DMS 273 treated with DMSO at 0.1 percent for 48 hours (cell line): ENCODE measurements at places on chromosomes 16 and 17.
A peak's percentile ranks its signal among the peaks of the same experiment; 100 is the strongest.

- DNase-seq = no peak
Measured at GRCh38 chr17:16918443-16918842, 53.5 kb downstream of the TNFRSF13B start.

- DNase-seq = no peak
Measured at GRCh38 chr16:23448392-23448791, 4.6 kb downstream of the COG7 start.

DNA sequence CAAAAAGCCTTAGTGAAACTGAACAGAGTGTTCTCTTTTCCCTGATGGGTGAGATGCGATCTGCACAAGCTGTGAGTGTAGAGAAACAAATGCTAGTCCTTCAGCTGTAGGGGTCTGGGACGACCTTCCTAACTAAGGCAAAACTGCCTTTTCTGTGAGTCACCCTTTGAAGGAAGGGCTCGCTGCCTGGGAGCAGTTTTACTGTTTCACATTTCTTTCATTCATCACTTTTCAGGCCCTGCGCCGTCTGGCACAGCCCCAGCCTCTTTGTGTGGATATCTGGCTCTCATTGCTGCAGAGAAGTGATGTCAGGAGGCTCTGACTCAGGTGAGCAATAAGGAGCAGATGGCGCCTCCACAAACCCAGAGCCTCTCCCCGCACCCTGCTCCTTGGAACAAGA, 57.4 kb downstream of the HS3ST3A1 start:
- DNase-seq = no peak

DNA sequence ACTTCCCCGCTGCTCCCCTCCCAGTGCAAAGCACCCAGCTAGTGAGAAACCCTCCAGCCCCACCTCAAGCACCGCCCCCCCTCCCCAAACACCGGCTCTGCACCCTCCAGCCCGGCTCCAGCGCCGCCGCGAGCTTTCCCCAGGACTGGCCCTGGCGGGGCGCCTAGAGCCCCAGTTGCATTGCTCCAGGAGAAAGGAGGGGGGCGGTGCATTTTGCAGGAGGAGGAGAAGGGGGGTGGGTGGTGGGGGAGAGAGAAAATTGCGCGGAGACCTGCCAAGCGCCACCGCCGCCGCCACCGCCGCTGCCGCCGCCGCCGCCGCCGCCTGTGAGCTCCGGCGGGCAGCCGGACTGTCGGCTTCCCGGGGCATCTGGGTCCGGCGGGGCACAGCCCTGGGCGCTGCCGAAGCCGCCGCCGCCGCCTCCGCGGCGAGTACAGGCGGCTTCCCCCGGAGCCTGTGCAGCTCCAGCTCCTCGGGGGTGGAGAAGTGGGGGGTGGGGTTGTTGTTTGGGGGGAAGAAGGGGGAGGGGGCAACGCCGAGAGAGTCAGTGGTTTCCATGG, 333 bp upstream of the NOG start:
- DNase-seq = peak; percentile 82

- no peak for DNase-seq
Measured at GRCh38 chr17:45341533-45342158, 24.8 kb upstream of the MAP3K14 start.

- DNase-seq = peak; percentile 19
Measured at GRCh38 chr17:66494023-66494803, 191.8 kb downstream of the PRKCA start.

- no peak for DNase-seq
Measured at GRCh38 chr17:81294512-81295030, 536 bp downstream of the SLC38A10 start.

DNA sequence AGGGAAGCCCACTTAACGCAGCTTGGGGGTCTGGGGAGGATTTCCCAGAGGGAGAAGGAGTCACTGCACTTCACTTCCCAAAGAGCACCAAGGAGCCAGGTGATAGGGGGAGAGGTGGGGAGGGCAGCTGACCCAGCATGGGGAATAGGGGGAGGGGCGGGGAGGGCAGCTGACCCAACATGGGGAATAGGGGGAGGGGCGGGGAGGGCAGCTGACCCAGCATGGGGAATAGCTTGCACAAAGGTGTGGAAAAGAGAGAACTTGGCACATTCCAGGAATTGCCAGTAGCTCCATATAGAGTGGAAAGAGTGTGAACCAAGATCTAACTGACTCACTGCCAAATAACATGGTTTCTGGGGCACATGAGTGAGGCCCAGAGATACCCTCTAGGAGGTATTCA, 110.3 kb downstream of the CCT6B start:
- no peak for DNase-seq

GRCh38 chr17:80717720-80718083, 173.1 kb downstream of the RPTOR start:
- DNase-seq = no peak

- DNase-seq = peak; percentile 94
Measured at GRCh38 chr16:29825145-29826044, 5.1 kb downstream of the MVP start.

GRCh38 chr16:50273888-50274325, 7.6 kb downstream of the ADCY7 start:
- no peak for DNase-seq

DNA sequence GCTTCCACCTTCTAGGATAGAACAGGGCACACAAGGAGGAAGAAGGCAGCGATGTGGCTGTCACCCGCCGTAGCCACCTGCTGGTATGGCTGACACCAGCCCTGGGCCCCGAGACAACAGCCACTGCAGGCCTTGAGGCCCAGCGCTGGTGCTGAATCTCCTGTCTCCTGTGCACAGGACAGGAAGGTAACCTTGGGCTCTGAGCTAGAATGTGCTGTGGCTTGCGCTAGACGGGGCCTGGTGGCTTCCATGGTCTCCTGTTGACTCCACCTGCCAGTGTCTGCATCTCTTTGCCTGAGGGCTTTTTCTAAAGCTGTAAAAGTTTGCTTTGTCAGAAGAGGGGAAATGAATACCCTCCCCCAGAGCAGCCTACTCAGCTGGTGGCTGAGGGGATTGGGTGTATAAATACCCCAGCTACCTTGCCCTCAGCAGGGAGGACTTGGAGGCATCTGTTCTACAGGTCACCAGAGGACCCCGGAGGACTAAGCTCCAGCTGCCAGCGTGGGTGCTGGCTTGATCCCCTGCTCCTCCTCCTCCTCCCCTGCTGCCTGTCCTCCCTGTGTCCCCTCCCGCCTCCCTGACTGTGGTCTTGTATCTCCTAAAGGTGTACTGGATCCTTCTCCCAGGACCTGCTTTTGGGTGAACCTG, 76.1 kb upstream of the SDK2 start:
- DNase-seq = no peak

GRCh38 chr16:4372001-4372577, 441 bp downstream of the VASN start:
- DNase-seq = no peak

- no peak for DNase-seq
Measured at GRCh38 chr17:71438631-71439146, 682.1 kb upstream of the SOX9 start.

DNA sequence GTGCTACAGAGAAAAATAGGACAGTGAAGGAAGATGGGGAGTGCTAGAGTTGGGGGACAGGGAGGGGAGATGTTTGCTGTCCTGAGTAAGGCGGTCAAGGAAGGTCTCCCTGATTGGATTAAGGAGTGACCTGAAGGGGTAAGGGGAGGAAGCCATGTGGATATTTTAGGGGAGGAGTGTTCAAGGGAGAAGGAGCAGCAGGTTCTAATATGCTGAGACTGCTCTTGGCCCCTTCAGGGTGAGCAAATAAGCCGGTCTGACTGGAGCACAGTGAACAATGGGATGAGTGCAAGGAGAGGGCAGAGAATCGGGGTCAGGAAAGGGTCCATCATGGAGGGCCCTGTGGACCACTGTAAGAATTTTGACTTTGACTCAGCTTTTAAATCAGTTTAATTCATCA, 188.8 kb downstream of the IRX3 start:
- no peak for DNase-seq

GRCh38 chr17:65538675-65539529, 22.5 kb downstream of the AXIN2 start:
- DNase-seq = no peak

GRCh38 chr17:82212331-82213250, at the start of gene CCDC57:
TSS of gene CCDC57 (minus strand) at chr17:82212842. CDS start at chr17:82201944, 10,898 bp downstream.
- no peak for DNase-seq

DNA sequence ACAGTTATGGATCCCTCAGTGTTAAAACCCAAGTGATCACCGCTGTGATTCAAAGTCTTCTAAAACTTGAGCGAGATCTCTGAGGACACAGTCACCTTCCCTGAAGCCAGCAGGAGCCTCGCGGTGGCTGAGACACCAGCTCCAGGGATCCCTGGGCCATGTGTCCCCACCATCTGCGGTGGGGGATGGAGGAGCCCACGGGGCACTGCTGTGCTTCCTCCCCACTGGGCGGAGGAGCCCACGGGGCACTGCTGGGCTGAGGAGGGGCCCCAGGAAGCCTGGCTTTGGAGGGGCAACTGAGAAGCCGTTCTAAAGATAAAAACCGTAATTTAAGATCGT, 65.7 kb upstream of the METRNL start:
- no peak for DNase-seq

DNA sequence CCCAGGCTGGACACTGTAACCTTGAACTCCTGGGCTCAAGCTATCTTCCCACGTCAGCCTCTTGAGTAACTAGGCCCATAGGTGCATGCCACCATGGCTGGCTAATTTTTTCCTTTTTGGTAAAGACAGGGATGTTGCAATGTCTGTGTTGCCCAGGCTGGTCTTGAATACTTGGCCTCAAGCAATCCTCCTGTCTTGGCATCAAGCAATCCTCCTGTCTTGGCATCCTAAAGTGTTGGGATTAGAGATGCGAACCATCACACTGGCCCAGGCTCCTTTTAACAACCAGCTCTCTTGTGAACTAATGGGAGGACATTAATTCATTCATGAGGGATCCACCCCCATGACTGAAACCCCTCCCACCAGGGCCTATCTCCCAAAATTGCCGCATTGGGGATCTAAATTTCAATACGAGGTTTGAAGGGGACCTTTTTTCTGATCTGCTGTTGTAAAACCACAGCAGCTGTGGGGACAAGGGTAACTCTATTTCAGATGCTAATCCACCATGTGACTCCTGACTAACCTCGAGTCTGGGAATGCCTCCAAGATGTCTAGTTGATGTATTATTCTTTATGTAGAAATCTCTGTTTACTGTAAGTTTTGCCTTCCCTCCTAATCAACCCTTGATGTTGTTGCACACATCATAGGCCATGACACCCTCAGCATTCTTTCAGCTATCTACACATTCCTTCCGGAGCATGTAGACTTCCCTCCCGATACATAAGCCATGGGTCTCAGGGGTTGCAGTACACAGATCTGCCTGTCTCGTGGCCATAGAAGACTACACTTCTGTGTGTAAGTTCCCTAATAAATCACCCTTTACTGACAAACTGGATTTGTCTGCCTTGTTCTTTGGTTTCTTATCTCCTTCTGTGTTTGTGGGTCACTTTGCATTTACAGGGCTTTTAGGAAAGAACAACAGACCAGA, 37.6 kb downstream of the RNF112 start:
- no peak for DNase-seq

- DNase-seq = no peak
Measured at GRCh38 chr16:84749815-84750214, 50.0 kb downstream of the USP10 start.

- DNase-seq = no peak
Measured at GRCh38 chr16:49832177-49832576, 23.7 kb downstream of the ZNF423 start.

- DNase-seq = no peak
Measured at GRCh38 chr17:79677646-79678045, 53.1 kb upstream of the ENPP7 start.

DNA sequence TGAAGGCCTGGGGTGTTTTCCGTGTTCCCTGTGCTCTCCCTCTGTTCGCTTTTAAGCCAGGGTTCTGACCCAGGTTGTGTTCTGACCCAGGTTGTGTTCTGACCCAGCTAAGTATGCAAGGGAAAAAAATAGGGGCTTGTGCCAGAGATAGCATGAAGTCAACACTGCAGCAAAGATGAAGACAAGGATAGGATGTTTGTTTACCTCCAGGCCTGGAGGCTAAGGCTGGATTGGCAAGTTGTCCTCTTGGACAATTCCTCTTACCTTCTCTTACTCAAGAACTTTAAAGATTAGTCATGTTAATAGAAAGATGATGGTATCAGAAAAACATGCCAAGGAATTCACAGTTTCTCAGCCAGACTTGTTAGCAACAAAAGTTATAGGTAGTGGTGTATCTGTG, 19.4 kb downstream of the LYRM9 start:
- no peak for DNase-seq

DNA sequence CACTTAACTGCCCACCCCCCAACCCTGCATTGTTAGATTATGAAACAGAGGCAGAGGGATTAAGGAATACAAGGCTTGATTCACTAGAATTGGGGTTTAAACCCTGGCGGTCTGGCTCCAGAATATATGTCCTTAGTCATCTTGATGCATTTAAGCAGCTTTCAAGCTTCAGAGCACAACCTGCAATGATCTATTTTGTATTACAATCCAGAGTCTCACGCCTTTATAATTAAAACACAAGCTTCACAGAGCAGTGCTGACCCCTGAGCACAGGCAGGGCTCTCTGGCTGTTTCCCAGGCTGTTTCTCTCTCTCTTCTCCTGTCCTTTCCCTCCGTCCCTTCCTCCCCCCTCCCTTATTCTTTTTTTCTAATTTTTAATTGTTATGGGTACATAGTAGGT, 209.1 kb downstream of the SPECC1 start:
- DNase-seq = no peak

DNA sequence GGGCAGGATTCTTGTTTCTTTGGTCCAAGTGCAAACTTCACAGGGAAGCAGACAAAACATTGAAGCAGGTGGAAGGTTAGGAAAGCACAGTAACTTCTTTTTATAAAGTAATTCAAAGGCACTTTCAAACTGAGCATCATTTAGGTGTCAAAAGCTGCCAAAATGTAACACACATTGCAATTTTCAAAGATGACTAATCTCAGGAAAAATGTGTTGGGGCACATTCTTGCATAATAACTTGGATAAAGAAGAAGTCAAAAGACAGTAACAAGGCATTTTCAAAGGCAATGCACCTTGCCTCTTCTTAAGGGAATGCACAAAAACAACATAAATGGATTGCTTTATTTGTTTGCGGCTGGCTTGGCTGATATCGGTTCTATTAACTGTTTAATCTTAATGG, 3.6 kb downstream of the KCNJ2 start:
- DNase-seq = no peak

DNA sequence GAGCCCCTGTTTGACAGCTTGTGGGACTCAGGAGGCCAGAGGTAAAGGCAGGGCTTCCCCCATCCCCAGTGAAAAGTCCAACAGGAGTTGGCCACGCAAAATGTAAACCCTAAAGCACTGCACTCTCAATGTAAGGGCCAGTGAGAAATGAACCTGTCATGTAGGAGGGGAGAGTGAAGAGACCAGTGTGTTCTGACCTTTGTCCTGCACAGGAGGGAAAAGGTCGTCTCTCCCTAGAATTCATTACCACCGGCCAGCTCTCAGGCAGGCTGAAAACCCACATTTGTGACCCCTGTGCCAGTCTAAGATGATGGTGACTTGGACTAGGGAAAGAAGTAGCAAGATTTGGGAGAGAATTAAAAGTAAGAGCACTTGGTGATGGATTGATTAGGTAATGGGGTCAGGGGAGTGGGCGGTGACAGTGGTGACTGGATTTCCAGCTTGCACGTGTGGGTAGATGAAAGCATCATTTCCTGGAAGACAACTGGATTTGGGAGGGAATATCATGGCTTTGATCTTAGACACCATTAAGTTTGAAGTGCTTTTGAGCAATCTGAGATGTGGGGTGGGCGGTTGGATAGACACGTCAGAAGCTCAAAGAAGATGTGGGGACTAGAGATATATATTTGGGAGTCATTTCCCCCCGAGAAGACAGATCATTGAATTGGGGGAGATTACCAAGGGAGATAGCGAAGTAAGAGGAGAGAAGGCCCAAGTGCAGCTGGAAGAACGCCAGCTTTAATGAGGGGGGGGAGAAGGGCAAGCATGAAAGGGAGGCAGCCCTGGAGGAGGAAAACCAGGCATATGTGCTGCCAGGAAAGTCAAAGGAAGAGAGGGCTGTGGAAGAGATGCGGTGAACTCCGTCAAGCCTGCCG, 119.5 kb downstream of the NTN1 start:
- no peak for DNase-seq
